ENCODE measurements at places on chromosomes 6 and 20. TPM values are rescaled to one million over a fixed set of nuclear protein-coding genes. Genes with fewer than 3 reads are reported as not detected.

GRCh38 chr6:116714296-116714695, 33.3 kb downstream of the KPNA5 start:
- no peak for DNase-seq

DNA sequence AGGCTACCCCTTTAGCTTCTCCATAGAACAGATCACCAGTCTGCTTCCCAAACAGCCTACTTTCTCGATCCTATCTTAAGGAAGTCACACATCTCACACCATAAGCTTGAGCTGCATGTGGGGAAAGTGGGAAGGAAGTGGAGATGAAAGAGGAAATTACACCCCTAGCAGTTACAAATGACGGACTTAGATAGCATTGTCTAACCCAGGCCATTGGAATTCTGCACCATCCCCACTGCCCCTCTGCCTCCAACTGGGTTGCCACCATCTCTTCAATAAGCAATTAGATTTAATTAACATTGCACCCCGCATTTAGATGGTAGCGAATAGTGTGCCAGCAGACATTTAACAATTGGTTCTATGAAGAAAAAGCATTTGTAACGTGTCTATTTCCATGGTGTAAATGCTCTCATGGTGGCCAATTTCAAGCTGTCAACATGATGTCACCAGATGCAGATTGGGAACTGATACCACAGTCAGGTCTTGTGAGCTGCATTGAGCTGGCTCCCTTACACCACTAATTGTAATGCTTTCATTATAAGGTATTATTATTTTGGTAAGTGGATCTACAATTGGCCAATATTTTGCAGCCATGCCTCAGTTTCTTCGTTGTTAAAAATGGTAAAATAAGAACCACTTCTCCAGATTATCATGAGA, 124.7 kb downstream of the CD24 start:
- DNase-seq: no peak

DNA sequence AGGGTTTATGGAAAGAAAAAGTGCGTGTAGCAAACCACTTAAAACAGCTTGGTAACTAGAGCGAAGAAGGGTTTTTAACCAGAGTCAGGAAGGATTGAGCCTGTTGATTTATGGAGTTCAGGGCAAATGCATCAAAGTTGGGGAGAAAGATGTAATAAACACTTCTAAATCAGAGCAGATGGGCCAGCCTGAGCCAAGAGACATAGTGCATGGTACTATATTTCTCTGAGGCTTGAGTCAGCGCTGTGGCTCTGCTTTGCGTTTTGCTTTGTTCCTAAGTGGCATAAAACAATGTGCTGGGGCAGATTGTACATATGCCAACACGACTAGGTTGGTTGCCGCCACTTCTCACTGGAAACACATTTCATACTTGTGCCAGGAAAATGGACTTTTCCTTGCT, 111.3 kb downstream of the BCKDHB start:
- DNase-seq: no peak

DNA sequence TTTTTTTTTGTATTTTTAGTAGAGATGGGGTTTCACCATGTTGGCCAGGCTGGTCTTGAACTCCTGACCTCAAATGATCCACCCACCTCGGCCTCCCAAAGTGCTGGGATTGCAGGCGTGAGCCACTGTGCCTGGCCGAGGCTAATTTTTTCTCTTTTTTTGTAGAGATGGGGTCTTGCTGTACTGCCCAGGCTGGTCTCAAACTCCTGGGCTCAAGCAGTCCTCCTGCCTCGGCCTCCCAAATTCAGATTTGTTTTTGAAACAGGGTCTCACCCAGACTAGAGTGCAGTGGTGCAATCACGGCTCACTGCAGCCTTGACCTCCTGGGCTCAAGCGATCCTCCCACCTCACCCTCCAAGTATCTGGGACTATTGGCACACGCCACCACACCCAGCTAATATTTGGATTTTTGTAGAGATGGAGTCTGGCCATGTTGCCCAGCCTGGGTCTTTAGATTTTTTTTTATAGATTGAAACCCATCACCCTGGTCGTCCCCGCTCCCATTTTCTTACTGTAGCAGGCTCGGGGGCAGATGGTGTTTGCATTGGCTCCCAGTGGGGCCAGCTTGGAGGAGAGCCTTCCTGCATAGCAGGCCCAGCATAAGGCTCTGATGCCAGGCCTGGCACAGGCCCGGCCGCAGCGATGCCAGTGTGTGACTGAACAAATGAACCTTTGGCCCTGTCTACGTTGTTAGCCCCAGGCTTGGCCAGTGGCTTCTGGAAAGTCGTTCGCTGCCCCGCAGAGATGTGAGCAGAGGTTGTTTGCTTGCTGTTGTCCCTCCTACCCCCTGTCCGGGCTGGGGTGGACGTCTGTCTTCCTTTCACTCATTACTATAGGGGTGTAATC, 4.3 kb upstream of the MTG2 start:
- peak; percentile 22 for DNase-seq

DNA sequence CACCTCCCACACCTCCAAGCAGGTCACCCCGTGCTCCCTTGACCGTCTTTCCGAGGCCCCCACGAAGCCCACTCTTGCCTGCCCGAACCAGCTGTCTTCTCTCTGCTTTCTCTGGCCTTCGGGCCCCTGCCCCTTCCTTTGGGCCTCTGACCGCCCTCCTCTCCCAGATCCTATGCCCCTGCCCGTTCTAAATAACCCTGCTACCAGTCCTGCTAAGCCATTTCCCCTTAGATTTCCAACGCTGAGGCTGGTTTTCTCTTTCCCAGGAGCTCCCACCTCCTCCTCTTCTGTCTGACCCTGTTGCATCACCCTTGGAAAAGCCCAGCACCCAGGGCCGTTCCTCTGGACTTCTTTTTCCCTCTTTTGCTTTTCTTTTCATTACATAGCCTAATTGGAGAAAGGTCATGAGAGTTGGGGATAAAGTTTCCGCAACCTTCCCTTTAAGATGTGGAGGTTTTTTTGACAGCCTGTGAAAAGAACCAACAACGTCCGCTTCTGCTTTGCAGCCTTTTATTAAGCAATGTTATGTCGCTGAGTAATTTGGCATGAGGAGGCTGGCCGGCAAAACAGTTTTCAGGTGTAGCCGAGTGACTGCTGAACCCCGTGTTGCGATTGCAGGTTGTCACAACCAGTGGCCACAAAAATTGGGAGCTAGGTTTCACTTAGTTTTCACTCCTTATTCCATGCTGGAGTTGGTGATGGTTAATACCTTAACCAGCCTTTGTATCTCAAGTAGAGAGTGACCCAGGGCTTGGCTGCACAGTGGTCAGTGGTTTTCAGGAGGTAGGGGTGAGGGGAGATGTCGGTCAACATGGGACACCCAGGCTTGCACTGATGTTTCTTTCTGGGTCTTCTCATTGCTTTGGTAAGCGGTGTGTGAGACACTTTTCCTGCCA, 970 bp downstream of the BLTP3A start:
- DNase-seq: no peak

GRCh38 chr20:22770241-22770800, 185.9 kb upstream of the FOXA2 start:
- no peak for DNase-seq

DNA sequence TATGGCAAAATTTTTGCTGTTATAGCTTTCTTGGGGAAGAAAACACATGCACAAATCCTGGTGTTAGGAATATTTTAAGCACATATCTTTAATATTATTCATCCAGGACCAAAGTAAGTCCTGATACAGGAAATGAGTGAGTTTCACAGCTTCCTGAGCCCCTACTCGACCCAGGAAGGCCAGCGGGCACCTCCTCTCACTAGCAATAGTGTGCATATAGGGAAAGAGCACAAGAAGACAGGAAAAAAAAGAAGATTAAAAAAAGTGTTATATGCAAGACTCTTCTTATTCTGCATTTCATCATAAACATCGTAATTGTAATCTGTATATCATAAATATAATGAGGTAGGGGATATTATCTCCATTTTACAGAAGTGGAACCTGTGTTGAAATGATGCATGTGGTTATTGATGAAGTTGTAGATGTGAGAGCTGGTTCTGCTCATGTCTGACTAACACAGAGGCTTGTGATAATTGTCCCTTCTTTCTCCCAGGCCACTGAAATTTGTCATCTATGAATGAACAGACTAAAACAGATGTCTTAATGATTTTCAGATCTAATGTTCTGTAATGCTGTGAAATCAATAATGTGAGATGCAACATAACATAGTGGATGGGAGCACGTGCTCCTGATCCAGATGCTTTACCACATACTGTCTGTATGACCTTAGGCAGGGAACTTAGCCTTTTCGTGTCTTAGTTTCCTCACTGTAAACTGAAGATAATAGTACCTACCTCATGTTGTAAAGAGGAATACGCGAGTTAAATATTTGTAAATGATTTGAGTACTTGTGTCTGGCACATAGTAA, 101.2 kb downstream of the MYO6 start:
- DNase-seq: no peak

- DNase-seq: peak; percentile 37
Measured at GRCh38 chr20:32112841-32113240, 3.3 kb downstream of the TM9SF4 start.

The KCNK16 gene
- total RNA-seq: not detected

The HLA-DOB gene
- 0.32 TPM for total RNA-seq

The HSPA1L gene
- total RNA-seq: 2.0 TPM

- no peak for DNase-seq
Measured at GRCh38 chr6:63114610-63115211, 96.6 kb upstream of the FKBP1C start.

- DNase-seq: no peak
Measured at GRCh38 chr6:139588734-139589593, 214.5 kb upstream of the CITED2 start.

The TEAD3 gene
- total RNA-seq: 30.4 TPM

The PTCRA gene
- total RNA-seq: not detected

GRCh38 chr20:46027245-46027853, 1.7 kb upstream of the SLC12A5 start:
- DNase-seq: no peak

GRCh38 chr20:38418509-38419204, 16.5 kb downstream of the SNHG17 start:
- peak; percentile 75 for DNase-seq

GRCh38 chr20:35325401-35325800, 33.2 kb upstream of the FAM83C start:
- no peak for DNase-seq

The SLC17A3 gene
- total RNA-seq: not detected

GRCh38 chr6:34517966-34518365, 38.2 kb downstream of the SPDEF start:
- no peak for DNase-seq

GRCh38 chr6:110034667-110035036, 56.5 kb downstream of the GPR6 start:
- DNase-seq: no peak

The TBXT gene
- not detected for total RNA-seq

GRCh38 chr6:75608956-75609533, 7.4 kb downstream of the SENP6 start:
- DNase-seq: no peak

The NKAIN4 gene
- total RNA-seq: not detected

DNA sequence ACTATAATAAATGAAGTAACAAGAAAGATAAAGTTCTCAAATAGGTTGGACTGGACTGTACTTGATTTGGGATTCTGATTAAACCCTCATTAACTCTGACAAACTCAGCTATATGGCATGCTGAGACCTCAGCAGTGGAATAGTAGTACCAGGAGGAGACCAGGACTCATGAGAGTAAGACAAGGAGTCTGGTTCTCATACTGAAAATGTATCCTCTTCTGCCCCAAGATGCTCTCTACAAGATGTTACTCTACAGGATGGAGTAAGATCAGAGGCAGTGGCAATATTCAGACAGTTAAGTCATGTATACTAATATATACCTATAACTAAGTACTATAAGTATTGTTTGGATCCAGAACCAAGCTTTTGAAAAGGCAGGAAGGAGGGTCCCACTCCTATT, 31.9 kb upstream of the SYNCRIP start:
- no peak for DNase-seq

GRCh38 chr6:117555882-117556498, 46.3 kb downstream of the GOPC start:
- no peak for DNase-seq
